ENCODE measurements at places on chromosomes 4 and X.

- DNase-seq, result no peak
Observed at GRCh38 chr4:175215657-175216056, 297.5 kb downstream of the ADAM29 start.

DNA sequence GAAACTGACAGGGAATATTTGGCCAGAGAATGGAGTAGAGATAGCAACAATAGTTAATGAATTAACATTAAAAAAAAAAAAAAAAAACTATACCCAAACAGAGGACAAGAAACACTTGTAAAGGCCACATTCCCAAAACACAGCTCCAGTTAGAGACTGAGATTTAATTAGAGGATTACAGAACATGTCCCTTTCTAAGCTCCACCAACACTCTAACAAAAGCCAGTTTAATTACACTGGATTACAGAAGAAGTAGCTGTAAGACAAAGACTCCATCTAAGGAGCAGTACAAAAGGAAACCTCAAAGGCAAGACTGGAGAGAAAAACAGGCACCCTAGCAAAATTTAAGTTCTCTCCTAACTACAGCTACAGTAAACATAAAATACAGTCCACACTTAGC, 1247.7 kb upstream of the AGA start:
- no peak for DNase-seq

- DNase-seq, result peak; percentile 88
Observed at GRCh38 chrX:14029425-14030173, at the start of gene GEMIN8. Gene GEMIN8, minus strand, starts transcription at chrX:14029892. Its CDS starts 8,414 bp downstream, at chrX:14021478.

DNA sequence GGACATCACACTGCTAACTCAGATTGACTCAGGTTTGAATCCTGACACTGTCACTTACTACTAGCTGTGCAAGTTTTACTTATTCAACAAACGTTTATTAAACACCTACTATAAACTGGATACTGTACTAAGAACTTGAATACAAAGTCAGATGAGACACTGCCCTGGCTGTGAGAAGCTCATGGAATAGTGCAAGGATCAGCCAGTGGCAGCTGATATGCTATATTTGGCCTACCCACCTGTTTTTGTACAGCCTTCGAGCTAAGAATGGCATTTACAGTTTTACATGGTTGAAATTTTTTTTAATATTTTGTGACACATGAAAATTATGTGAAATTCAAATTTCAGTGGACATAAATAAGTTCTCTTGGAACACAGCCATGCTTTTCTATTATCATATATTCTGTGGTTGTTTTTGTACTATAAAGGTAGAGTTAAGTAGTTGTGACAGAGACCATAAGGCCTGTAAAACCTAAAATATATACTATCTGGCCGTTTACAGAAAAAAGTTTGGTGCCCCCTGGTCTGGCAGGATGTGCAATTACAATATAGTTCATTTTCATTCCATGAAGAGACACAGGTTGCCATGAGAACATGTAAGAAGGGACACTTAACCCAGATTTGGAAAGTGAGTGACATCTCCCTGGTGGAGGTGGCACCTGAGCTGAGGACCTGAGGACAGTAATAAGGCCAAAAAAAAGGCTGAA, 3.4 kb upstream of the SEC24D start:
- DNase-seq, result no peak

DNA sequence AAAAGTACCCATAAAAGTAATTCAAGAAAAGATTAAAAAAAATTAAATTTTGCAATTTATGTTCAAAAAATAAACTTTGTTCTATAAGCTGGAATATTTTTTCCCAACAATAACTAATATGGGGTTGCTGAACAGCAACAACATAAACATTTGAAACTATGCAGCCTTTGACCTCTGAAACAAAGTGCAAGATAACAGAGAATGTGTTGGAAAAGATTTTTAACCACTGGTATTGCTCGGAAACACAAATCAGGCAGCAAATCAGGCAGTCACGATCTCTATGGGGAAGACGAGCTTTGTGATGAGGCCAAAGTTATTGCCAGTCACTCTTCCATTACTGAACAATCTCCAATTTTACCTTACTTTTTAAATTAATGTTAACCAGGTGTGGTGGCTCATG, 332.1 kb downstream of the PABPC4L start:
- DNase-seq, result no peak

- no peak for DNase-seq
Observed at GRCh38 chr4:7381221-7381889, 53.4 kb downstream of the PSAPL1 start.

DNA sequence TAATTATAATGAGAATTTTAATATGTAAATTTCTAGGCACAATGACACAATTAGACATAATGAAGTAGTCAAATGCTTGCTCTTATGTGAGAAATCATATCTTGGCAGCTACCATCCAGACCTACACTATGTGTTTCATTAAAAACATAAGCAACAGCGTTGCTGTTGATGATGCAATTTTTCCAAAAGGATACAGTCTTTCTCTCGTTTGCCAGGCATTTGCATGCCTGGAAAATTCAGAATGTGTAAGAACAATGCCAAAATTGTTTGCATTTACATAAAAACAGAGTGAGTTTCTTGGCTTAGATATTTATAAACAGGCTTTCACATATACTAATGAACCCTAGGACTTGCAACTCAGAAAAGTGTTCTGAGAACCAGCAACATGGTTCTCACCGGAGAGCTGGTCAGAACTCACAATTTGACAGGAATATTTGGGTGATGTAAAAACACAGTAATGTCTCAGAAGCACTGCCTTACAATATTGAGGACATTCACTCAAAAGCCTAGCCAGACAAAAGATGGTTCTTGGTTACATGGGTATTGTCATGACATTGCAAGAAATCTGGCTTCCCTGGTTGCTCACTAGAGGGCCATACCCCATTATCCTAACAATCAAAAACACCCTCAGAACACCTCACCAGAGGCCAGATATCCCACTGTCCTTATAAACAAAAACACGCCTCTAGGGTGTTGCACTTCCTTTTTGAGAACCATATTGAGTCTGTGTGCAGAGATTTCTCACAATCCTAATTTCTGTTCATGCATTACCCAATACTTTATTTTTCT, 1029.0 kb upstream of the AGA start:
- DNase-seq, result no peak

All from effector CD4-positive, alpha-beta T cell (primary cell).